NCI-H1105 (cell line): ENCODE measurements at places on chromosomes 7 and 10.
A peak's percentile ranks its signal among the peaks of the same experiment; 100 is the strongest.

GRCh38 chr10:67663449-67664087 is 32.4 kb downstream of the CTNNA3 start:
- DNase-seq: no peak

GRCh38 chr7:100476903-100477870 is 1.8 kb downstream of the TSC22D4 start:
- DNase-seq: no peak

DNA sequence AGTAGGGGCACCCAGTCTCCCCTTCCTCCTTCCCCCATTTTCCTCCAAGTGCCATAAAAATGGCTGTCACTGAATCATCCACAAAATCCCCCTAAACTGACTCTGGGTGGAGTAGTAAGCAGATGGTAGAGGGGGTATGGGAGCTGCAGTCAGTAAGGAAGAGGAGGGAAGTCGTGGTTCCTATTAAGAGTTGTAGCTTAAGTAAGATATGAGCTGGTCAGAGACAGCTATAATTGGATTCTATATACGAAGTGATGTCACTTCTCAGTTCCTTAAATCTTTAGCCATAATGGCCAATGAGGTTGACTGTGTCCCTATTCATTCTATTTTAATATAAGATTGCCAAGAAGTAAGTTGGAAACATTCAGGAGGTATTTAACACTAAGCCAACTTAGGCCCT is 131.7 kb downstream of the SLC16A9 start:
- DNase-seq: no peak

DNA sequence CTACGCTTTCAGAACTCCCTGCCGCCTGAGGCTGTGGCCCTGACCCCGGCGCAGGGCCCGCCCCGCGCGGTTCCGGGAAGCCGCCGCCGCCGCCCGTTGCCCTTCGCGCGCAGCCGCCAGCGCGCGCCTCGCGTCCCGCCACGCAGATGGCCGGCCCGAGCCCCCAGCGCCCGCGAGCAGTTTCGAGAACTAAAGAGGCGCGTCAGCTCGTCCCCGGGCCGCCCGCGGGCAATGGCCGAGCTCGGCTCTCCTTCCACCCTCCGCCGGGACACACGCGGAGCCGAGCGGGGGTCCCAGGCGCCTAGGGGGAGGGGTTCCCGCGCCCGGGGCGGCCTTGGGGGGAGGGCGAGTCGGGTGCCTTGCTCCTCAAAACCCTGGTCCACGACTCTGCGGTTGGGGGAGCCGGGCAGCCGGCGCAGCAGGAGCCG is 1.8 kb downstream of the HNRNPF start:
- DNase-seq: peak; percentile 27

GRCh38 chr7:38842746-38843145 is 66.2 kb downstream of the VPS41 start:
- no peak for DNase-seq
